SK-N-MC (cell line): ENCODE measurements at places on chromosomes 5 and 9.

DNA sequence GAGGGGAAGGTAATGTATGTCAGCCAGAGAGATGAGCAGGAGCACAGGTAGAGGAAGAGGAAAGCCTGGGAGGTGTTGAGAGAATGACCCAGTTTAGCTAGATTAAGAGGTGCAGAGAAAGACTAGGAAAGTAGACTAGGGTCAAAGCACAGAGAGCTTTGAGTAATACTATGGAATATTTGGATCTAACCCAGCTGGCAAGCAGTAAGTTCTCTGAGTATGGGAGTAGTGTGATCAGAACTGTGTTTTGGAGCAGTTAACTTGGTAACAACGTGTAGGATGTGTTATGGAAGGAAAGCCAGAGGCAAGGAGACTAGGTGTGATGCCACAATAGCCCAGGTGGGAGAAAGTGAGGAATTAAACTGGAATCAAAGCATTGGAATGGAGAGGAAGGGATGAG lies 84.9 kb upstream of the PTGER4 start:
- no peak for DNase-seq

GRCh38 chr9:91074866-91075265 lies 273.2 kb downstream of the SYK start:
- DNase-seq, result no peak

GRCh38 chr9:110900917-110901316 lies 137.4 kb downstream of the LPAR1 start:
- DNase-seq, result no peak

DNA sequence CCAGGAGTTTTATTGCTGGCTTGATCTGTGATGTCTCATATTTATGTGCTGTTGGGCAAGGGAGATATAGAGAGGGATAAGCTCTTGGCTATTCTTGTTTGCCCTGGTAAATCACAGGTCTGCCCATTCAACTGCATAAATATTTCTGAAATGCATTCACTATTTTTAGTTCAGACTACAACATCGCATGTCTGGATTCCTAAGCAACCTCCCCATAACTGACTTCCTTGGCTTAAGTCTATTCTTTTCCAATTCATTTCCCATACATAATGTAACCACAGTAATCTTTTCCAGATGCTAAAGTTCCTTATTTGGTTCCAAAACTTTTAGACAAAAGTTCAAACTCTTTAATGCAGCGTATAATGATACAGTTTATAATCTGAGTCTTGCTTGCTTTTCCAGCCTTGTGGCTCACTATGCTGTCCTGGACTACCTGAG lies 321.4 kb upstream of the ACTBL2 start:
- peak; percentile 83 for DNase-seq

GRCh38 chr9:71609448-71609830 lies 158.9 kb downstream of the CEMIP2 start:
- no peak for DNase-seq

DNA sequence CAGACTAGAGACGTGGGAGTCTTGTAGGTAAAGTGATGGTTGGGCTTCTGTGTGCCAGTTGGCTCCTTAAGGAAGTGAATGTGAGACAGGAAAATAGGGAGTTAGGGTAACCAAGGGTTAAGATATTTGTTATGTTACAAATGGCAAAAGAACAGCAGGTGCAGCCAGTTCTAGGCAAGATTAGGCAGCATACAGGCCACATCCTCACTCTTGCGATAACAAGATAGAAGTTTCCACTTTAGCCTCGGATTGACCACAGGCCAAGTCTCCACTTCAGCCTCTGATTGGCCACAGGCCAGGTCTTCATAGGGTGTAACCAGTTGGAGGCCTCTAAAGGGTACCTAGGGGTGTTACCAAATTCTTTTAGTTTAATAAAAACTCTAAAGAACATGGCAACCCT lies 54.6 kb upstream of the ABCA1 start:
- no peak for DNase-seq

DNA sequence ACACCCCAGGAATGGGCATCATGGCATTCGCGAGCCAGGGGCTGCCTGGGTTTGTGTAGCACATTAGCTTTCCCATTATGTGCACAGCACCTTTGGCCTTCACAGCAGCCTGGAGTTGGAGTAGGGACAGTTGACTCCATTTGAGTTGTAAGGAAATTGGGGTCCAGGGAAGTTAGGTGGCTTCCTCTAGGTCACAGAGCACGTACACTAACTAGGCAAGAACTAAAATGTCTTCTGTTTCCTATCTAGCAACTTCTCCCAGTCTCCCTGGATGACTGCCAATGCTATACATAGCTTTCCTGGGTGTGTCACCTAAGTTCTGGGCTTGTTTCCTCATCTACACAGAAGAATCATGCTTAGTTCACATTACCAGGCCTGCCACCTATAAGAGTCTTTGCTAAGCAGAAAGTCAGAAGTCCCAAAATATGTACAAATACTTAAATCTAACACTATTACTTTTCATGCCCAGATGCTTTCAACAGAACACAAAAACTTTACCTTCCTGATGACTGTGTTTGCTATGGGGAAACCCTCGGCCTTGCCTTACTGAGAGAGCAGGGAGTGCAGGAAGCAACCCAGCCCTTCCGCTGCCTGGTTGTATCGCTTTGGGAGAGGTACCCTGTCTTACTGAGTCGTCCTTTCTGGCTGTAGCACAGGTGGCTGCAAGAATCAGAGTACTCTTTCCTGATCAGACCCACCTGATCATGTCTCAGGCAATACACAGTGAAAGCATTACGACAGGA lies 12.0 kb downstream of the MACROH2A1 start:
- DNase-seq, result no peak

- no peak for DNase-seq
Measured at GRCh38 chr5:5755888-5756287, 333.4 kb downstream of the ICE1 start.

DNA sequence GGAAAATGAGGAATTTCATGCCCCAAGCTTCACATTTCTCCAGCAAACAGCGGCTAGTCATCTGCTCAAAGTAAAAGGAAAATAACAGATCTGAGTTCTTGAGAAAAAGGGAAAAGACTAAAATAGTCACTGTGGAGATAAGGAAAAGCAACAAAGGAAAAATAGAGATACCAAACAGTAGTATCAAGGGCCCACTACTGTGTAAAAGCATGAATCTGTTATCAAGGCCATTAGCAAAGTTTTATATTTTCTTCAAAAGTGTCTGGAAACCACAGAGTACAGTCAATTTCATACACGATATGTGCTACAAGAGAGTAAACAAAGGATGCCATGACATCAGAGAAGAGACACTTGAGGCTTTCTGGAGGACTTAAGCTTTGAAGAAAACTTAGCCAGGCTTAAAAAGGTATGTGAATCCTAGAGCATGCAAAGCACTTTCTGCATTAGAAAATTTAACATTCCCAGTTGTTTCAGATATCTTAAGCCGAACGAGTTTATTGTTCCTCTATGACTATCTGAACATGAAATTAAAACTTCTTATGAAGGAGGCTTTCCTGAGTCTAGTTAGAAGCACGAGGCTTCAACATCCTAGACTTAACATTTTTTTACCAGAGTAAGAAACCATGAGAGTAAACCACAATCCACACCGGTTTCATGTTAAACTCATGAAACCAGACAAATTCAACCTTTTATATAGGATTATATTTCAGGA lies 1.2 kb downstream of the TTC33 start:
- no peak for DNase-seq

DNA sequence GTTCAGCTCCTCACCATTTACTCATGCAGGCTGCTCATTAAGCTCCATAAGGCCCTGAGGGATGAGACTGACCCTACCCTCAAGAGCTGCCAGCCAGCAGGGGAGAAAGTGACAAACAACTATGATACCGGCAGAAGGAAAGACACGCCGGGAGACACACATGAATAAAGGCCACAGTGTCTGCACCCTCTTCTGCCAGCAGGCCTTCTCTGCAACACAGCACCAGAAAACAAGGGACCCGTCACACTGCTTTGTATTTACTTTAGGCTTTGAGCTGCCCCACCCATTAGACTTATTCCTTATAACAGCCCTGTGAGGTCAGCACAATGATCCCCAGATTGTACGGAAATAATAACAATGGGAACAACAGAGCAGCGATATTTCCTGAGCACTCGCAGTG lies 7.2 kb downstream of the GABBR2 start:
- DNase-seq, result no peak

DNA sequence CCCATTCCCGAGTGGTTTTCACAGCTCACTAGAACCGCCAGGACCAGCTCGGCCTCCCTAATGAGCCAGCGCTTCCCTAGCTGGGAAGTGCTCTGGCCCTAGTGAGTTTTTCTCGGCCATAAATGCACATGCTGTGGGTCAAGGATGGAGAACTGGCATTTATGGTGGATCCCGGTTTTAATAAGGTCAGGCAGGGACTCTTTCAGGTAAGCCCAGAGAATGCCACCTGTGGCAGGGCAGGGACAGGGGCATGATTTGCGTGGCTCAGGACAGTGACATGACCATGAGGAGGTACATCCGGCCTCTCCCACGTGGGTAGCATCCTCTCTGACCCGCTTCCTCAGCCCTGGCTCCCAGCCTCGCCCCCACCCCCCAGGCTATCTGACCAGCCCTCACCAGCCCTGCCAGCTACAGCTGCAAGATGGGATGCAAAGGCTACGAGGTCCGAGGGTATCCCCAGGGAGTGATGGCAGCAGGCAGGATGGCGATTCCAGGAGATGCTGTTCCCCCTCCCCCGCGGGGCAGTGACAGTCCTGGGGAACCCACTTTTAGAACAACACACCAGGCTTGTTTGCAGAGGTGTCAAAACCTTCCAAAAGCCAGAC lies 60.3 kb upstream of the ADAMTS2 start:
- no peak for DNase-seq

GRCh38 chr5:14174230-14174636 lies 31.1 kb downstream of the TRIO start:
- DNase-seq, result no peak

DNA sequence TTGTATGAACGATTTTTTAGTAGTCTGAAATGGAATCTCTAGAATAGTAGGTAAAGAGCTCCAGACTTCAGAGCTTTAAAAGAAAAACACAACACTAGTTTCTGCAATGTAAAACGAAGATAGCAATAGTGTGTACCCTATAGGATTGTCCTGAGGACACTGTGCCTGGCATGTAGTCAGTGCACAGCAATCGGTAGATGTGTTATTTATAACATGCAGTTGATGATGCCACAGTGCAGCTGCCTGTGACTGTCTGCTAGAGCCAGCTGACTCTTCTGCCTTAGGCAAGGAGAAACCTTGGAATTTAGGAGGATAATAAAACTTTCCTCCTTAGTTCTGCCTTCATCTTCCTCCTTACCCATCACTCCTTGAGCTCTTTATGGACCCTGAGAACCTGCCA lies 27.7 kb upstream of the TMOD1 start:
- DNase-seq, result no peak

DNA sequence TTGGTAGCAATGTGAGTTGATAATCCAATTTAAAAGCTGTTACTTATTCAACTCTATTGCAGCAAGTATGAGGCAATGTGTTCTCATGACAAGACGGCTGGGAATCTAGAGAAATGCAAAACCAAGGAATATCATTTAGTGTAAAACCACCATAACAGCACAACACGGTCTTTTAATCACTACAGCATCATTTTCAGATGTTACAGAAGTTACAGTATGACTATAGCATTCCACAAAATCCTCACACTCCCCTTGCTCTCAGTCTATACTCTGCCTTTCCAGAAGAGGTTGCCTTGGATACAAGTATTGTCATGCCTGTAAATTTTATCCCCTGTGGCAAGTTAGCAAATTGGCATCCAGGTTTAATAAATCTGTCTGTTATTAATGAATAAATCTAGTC lies 28.6 kb upstream of the TAS2R1 start:
- no peak for DNase-seq

DNA sequence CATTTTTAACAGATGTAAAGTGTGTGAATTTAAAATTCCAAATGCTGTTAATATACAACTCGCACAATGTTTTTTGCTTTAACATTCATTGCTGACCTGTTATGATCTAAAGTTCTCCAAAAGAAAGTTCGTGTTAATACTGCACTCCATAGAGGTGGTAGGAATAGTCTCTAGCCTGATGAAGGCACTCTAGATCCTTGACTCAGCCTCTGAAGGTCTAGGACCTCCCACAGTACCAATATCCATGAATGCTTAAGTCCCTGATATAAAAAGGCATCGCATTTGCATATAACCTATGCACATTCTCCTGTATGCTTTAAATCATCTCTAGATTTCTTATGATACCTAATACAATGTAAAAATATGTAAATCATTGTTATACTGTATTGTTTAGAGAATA lies 213.6 kb downstream of the EFNA5 start:
- DNase-seq, result no peak

- no peak for DNase-seq
Measured at GRCh38 chr9:1514250-1514649, 464.1 kb downstream of the DMRT2 start.

DNA sequence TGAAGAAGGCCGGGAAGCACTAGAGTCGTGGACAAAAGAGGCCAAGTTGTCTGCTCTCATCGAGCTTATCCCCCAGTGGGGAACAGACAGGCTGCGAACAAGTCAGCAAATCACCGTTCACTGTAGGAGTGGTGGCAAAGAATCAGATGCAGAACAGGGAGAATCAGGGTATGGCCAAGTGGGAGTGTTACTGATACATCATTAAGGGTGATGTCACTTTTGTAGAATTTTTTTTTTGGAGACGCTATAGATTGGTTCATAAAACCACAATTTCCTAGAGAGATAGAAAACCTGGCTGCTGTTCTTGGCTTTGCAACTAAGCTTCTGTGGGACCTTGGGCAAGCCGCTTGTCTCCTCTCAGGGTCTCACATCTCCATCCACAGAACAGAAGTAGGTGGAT lies 21.3 kb downstream of the SPRY4 start:
- no peak for DNase-seq

- DNase-seq, result no peak
Measured at GRCh38 chr5:103445426-103446035, 117.1 kb downstream of the NUDT12 start.

DNA sequence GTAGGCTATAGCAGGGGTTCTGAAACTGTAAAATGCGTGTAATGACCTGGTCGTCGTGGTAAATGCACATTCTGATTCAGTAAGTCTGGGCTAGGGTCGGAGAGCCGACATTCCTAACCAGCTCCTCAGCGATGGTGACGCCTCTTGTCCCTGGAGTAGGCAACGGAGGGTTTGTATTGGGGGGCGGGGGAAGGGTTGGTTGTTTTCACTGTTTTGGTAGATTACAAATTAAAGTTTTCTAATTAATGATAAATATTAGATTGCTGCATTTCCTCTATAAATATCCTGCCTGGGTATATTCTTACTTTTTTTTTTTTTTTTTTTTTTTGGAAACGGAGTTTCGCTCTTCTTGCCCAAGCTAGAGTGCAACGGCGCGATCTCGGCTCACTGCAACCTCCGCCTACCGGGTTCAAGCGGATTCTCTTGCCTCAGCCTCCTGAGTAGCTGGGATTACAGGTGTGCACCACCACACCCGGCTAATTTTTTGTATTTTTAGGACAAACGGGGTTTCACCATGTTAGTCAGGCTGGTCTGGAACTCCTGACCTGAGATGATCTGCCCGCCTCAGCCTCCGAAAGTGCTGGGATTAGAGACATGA lies 566 bp upstream of the ALDH7A1 start:
- no peak for DNase-seq

DNA sequence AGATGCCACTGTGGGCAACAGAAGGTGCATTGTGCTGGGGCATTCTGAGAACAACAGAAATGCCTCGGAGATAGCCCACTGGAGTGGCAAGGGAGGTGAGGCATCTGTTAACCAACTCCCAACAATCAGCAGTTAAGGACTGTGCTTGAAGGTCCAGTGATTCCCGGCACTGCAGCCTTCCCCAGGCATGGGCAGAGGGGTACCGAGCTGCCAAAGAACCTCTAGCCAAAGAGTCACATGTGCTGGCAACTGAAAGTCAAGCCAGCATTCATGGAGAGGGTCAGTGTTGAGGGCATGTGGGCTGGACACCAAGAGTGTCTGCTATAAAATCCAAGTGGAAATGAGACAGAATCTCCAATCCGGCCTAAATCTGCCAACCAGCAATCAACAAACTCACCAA lies 149.6 kb downstream of the ASTN2 start:
- no peak for DNase-seq

- DNase-seq, result peak; percentile 65
Measured at GRCh38 chr5:90529194-90529938, at the start of gene LYSMD3. Gene LYSMD3 (minus strand): TSS chr5:90529584. CDS start chr5:90525289, 4,295 bp downstream.
